ENCODE measurements at places on chromosomes 6 and 20.
A peak's percentile ranks its signal among the peaks of the same experiment; 100 is the strongest.

- no peak for DNase-seq
Measured at GRCh38 chr6:35511562-35511941, 1.1 kb downstream of the TULP1 start.

DNA sequence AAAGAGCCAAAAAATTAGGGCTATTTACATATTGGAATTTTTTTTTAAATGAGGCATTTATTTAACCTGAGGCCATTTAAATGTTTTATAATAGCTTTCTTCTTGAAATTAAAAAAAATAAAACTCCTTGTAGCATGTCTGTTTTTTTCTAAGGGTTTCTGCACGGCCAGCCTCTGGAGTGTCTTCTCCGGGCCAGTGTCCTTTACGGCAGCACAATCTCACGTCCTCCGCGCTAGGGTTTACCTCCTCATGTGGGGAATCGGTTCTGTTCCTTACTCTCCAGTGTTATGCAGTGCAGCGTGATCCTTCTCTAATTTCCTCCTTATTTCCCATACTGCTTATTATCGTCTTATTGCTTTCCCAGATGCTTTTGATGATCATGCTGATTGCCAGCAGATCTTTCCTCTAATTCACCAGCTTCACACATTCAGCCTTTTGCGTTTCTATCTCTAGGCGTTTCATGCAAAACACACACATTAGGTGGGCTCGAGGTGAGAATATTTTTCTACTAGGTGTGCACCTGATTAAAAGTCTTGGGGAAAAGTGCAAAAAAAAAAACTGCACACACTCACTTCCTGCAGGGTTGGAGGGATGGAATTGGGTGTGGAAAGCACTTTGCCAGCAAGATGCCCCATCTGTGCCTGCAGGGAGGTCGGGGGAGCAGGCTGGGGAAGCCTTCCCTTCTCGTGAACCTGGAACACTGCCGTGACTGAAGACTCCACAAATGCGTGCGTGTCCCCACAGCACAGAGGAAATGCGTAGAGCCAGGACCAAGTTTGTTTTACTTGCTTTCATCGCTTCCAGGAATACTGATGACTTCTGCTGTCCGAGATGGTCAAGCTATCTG is 56.1 kb downstream of the PSMG4 start:
- no peak for DNase-seq

DNA sequence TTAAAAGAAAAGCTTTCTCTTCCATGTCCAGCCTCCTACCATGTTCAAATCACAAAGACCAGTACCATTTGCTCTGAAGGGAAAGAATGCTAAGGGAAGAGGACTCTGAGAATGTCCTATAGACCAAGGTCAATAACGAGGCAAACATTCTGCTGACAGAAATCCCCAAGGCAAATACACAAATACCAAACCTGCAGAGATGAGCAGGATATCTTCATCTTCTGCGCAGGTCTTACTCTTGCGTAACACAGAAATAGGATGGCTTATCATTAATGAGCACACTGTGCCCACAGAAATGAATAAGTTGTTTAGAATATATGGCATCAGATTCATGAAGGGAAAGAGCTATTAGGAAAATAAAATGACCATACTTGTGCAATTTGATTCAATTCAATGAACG is 137.3 kb downstream of the BTBD9 start:
- no peak for DNase-seq

DNA sequence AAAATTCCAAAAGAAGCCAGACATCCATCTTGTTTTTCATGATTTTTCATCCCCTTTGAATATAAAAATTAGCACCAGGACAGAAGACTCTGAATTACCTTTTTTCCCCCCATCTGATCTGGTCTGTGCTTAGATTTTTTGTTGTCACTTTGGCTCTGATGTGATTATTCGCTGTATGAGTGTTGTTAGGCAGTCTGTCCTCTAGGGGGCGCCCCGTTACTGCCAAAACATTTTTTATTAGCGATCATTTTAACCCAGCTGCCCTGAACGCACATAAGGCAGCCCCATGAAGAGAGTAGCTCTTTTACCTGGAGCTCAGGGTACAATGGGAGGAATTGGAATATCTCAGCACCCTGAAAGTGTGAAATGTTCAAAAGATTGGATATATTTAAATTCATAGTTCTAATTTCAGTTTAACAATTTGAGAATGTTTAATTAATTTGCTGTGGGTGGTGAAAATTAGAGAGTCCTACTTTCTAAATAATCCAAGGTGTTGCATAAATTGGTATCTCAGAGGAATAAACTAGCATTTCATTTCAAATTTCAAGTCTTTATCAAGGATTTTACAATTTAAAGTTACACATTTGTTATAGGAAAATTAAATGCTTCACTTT is 60.8 kb downstream of the PRPH2 start:
- peak; percentile 34 for DNase-seq

DNA sequence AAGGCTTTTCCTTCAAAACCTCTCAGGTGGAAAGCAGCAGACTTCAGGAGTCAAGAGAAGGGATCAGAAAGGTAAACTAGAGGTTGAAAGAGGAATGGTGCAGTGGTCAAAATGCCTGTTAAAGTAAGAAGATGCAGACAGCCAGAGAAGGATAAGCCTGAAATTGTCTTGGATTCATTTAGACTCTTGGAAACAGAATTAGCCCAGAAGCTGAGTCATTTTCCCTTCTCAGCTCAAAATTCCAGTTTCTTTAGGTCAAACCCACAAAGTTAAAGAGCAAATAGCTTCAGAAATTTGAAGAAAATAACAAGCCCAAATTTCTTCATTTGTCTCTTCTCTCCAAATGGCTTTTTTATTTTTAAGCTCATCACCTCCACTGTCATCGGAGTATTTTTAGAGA is 73.9 kb downstream of the DHX35 start:
- DNase-seq = peak; percentile 4

GRCh38 chr6:109118337-109118736 is 23.0 kb downstream of the CEP57L1 start:
- DNase-seq = no peak

DNA sequence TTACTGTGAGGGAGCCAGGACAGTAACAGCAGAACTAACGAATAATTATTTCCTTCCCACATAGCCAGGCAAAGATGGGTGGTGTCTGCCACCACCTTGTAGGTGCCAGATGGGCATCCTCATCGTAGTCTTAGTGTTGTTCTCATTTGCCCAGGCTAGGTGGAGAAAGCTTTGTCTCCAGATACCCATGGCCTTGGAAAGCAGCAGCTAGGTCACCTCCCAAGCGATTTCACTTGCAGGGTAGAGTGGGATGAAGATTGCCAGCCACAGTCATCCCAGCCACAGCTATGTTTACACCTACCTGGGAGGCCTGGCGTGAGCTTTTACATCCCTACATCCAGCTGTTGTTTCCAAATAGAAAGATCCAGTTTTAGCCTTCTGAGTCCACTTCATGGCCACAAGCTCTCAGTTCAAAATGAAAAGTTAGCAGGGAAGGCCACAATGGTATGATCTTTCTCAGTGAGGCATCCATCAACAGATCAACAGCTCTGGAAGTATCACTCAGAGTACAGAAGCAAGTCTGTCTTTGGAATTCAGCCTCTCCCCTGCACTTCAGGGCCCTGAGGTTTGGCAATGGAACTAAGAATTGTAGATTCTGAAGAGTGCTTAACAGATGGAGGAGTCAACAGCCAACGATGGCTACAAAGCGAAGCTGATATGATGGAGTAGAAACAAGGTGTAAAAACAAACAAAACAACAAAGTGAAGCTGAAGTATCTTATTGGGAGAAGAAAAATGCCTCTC is 11.0 kb upstream of the SNRPC start:
- no peak for DNase-seq

- DNase-seq = no peak
Measured at GRCh38 chr20:48278961-48279481, 493.7 kb upstream of the SULF2 start.

- peak; percentile 87 for DNase-seq
Measured at GRCh38 chr6:45608252-45608913, 230.6 kb upstream of the SUPT3H start.

GRCh38 chr6:127446356-127446755 is 12.8 kb downstream of the KIAA0408 start:
- DNase-seq = peak; percentile 4

- DNase-seq = no peak
Measured at GRCh38 chr20:56731476-56731875, 102.4 kb downstream of the TFAP2C start.

GRCh38 chr6:168188369-168189199 is 109.6 kb upstream of the FRMD1 start:
- DNase-seq = no peak

GRCh38 chr20:46954490-46955038 is 59.9 kb downstream of the EYA2 start:
- DNase-seq = peak; percentile 97

GRCh38 chr20:556984-557383 is 13.4 kb upstream of the CSNK2A1 start:
- no peak for DNase-seq

DNA sequence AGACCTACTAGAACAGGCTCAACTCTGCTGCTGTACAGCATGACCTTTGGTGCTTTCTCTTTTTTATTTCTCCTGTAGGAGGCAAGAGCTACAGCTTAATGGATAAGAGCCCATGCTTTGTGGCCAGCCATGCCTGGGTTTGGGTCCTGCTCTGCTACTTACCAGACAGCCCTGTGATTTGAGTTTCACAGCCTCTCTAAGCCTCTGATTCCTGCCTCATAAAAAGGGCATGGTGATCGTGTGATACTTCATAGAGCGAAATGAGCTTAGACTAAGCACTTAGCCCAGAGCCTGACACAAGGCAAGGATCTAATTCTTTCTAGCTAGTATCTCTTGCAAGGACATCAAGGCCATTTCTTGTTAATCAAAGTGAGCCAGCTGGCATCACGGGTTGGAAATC is 19.3 kb upstream of the PDE7B start:
- DNase-seq = no peak

DNA sequence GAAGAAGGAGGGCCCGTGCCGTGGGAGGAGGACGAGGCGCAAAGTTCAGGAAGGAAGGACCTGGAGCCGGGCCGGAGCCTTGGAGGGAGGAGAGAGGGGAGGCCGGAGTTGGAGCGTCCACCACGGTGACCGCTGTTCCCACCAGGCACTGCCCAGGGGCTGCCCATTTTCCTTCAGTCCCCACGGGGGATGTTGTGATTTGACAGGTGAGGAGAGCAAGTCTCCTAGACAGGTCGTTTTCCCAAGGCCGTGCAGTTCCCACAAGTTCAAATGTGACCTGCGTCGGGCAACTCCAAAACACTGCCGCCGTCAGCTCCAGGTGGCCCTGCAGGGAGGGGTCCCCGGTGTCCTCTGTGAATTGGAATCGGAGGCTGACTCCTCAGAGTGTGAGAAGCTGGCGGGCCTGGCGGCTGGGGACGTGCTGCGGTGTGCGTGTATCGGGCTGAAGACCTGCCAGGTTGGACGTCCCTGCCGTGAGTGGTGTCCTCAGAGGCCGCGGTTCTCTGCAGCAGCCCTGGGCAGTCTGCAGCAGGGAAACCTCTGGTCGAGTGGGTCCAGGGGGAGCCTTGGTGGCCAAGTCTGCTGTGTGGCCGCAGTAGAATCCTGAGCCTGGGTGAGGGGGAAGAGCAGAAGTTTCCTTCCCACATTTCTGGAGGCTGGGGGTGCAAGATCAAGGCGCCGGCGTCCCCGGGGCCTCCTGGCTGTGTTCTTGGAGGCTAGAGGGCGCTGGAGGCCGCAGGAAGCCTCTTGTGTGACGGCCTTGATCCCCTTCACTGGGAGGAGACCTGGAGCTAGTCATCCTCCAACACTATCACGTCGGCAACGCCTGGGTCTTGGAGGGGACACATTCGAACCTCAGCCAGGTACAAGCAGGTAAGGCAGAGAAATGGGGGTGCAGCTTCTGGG is 115.1 kb upstream of the FRMD1 start:
- DNase-seq = no peak

DNA sequence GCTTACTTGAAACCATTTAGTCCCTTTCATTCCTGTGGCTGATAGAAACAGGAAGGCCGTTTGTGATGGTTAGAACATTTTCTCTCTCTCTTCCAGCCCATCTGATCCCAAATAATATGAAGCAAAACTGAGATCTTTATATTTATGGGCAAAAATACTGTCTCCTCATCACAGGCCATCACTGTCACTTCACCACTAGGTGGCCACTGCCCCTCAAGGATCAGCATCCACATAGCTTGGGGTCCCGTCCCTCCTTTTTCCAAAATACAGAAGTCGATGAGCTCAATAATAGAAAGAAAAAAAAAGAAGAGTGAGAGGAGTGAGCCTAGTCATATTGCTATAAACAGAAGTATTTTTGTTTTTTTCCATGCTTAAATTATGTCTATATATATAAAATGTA is 46.4 kb upstream of the LAMP5 start:
- no peak for DNase-seq

- DNase-seq = no peak
Measured at GRCh38 chr6:167739721-167740475, 86.8 kb upstream of the AFDN start.

- peak; percentile 56 for DNase-seq
Measured at GRCh38 chr6:64383277-64383676, 747.7 kb downstream of the PHF3 start.

DNA sequence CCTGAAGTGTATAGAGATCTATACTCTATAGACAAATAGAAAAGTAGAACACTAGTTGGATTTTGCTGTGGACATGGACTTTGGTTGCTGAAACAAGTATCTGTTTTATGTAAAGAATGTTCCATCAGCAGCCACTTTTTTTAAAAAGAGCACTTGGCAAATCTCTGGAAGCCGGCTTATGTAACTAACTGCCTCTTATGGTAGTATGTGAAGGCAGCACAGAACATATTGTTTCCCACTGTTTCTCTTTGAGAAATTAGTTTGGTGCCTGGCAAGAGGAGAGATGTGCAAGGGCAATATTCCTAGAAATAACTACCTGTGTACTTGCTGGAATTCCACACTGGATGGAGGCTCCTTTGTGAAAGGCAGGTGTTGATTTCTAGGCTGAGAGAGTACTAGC is 242.3 kb upstream of the PREP start:
- no peak for DNase-seq

DNA sequence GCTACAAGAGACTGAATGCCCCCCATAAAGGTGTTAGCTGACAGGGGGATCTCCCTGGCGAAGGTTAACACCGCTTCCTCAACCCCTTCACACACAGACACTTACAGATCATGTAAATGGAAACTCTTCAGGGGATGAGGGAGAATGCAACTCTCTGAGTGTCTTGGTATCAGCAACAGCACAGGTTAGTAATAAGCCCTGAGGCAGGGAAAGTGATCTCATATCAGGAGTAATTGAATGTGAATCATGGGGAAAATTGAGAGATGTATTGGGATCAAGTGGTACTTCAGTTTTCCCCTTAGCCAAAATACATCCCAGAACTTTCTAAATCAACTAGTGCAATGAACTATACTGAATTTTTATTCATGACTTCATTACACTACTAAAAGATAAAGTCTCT is 23.8 kb downstream of the OR2J3 start:
- DNase-seq = no peak

DNA sequence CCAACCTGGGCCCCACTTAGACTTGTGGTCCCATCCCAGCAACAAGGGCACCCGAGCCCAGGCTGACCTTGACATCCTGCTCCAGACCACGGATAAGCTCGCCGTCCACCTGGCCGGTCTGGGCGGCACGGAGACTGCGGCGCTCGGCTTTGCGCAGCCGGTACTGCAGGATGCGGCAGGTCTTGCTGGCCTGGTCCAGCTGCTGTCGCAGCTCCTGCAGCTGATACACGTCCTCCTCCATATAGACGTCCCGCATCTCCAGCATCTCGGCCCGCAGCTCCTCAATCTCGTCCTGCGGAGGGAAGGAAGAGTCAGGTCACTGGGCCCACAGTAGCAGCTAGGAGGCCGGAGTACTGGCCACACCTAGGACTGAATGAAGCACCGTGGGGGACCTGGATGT is 36.8 kb upstream of the TLDC2 start:
- DNase-seq = no peak

- no peak for DNase-seq
Measured at GRCh38 chr6:116327803-116328527, 42.8 kb upstream of the DSE start.

- peak; percentile 30 for DNase-seq
Measured at GRCh38 chr6:47034926-47035325, 7.2 kb downstream of the ADGRF1 start.

Data from HS-5 (cell line).